ENCODE measurements at places on chromosomes 16 and 17.

DNA sequence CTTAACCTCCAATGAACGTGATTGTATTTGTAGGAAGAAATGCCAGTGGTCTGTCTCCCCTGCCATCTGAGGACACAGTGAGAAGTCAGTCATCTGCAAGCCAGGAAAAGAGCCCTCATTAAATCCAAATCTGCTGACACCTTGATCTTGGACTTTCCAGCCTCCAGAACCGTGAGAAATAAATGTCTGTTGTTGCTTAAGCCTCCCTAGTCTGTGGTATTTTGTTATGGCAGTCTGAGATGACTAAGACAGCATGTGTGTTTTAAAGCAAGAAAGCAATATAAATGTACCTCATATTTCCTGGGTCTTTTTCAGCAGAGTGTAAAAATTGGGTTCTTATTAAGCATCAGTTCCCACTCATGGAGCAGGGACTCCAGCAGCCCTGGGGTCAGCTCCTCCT is 177.9 kb upstream of the NLRP1 start:
- no peak for DNase-seq

DNA sequence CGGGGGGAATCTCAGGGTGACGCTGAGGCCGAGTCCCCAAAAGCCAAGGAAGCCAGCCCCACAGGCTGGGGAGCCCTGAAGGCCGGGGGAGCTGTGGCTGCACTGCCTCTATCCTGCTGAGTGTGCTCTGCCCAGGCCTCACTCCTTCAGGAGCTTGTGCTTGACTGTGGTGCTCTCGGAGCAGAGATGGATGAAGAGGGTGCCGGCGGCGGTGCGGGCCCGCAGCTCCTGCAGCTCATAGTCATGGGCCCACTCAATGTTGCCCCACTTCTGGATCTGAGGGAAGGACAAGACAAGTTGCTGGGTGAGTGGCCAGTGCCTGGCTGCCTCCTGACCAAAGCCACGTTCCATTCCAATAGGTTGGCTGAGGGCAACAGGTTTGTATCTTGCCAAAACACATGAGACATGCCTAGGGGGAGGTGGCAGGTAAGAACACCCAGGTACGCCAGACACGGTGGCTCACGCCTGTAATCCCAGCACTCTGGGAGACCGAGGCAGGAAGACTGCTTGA is 20.5 kb downstream of the ATPAF2 start:
- DNase-seq: no peak

DNA sequence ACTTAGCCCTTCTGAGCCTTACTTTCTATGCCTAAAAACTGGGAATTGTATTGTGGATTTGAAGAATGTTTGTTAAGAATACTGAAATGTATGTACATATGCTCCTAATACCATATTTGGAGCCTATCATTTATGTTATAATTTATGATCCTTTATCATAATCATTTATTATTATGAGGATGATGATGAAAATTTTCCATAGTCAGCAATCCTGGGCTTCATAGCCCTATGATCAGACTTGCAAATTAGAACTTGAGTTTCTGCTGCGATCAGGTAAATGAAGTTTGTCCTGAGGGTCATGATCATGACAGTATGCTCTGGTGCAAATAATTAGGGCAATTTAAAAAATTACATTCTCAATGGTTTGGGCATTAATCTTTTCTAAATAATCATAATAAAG is 147.4 kb downstream of the CA10 start:
- no peak for DNase-seq

DNA sequence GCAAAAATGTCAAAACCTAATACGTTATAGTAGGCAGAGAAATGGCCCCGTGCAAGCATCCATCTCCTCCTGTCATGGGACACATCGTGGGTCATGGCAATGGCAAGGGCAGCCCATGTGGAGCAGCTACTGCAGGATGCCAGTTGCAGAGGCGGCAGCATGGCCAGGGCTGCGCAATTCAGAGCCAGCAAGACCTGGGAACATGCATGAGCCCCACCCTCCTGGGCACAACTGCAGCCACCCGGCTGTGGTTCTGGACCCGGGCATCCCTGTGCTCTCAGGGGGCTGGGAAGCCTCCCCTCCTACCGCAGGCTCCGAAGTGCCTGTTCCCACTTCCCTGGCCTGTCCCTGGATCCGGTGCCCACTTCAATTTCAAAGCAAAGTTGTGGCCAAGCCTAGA is 203.6 kb downstream of the CPPED1 start:
- DNase-seq: no peak

- no peak for DNase-seq
Measured at GRCh38 chr17:47810200-47810821, 11.3 kb downstream of the OSBPL7 start.

DNA sequence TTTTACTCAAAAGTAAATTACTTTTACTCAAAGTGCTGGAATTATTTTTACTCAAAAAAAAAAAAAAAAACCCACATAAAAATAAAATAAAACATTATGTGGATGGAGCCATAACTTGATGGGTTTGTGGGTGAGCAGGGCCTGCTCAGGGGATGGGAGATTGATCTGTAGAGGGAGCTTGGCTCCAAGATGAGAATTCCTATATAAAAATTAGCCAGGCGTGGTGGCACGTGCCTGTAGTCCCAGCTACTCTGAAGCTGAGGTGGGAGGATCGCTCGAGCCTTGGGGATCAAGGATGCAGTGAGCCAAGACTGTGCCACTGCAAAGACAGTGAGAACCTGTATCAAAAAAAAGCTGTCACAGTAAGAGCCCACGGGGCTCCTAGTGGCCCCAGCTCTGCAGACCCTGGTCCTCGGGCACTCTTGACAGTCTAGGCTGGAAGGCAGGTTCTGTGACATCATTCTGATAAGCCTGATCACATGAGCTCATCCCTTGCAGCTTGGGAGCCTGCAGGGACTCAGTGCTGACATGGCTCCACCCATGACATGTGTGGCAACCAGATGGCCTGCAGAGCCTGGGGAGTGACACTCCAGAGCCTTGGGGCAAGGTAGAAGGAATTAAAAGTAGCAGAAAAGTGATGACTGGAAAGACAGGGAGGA is 42.5 kb downstream of the ST3GAL2 start:
- DNase-seq: peak; percentile 40

- no peak for DNase-seq
Measured at GRCh38 chr17:18016426-18016825, 22.5 kb downstream of the ATPAF2 start.

DNA sequence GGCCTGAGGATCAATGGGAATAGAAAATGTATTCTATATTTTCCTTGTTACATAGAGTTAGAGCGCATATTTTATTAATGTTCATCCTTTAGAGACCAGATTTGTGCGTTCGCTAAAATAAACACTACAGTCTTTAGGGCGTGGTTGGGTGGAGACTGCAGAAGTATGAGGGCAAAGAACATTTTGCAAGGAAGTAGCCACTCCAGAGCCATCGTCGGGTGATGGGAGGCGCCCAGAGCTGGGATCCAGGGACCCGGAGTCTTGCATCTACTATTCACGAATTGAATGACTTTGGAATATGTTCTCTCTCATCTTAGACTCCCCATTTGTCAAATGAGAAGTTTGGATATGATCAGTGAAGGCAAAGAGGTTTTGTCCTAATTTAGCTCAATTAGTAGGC is 154.2 kb upstream of the IRX6 start:
- no peak for DNase-seq

DNA sequence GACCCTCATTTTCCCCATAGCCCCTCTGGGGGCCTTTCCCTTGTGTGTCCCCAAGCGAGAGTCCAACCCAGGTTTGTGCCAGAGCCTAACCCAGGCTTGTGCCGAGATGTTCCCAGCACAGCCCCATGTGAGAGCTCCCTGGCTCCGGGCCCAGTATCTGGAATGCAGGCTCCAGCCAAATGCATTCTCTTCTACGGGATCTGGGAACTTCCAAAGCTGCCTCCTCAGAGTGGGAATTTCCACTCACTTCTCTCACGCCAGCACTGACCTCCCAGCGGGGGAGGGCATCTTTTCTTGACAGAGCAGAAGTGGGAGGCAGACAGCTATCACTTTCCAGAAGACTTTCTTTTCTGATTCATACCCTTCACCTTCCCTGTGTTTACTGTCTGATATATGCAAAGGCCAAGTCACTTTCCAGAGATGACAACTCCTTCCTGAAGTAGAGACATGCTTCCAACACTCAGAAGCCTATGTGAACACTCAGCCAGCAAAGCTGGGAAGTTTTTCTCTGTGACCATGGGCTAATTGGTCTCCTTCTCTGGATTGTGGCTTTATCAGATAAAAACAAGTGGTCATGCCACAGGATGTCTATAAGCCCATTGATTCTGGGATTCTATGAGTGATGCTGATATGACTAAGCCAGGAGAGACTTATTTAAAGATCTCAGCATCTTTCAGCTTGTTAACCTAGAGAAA is 2.5 kb upstream of the CCL2 start:
- peak; percentile 81 for DNase-seq

GRCh38 chr17:6712058-6712853 is 913 bp downstream of the SLC13A5 start:
- no peak for DNase-seq

DNA sequence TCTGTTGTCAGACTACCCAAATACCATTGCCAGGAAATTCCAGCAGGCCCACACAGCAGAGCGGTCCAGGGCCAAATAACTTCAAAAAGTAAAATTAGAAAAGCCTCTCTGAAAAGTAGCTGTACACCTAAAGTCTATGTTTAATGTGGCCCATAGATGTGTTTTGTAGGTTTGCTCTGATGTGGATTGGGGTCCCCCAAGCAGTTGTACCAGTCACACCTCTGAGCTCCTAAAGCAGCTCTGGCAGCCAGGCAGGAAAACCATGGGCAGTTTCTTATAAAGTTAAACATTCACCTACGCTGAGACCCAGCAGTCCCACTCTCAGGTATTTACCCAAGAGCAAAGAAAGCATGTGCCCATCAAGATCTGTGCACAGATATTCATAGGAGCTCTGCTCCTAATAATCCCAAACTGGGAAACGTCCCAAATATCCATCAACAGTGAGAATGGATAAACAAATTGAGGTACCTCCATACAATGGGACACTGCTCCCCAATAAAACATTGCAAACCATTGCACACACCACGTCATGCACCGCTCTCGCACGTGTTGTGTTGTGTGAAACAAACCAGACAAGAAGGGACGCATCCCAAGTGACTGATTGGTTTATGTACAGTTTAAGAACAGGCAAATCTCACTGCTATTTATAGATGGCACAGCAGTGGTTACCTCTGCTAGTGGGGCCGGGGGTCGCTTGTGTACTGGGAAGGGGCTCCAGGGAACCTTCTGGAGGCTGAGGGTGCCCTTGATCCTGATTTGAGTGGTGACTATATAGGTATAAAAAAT is 15.8 kb upstream of the PRM1 start:
- no peak for DNase-seq
